ENCODE measurements at places on chromosomes 6 and 20.

DNA sequence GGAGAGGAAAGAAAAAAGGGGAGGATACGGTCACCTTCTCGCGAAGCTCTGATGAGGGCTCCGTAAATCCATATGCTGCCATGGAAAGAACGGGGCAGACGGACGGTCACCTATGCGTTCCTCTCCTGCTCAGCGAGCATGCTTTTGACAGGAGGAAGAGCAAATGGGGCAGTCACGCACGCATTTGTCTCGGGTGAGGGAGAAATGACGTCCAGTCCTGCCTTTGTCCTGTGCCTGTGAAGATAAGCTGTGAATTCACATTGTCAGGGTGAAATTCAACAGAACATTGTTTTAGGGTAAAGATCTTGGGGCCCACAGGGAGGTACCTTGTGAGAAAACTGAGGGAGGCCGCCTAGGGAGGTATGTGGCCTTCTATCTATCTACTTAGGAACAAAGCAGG, 83.8 kb downstream of the IRF4 start:
- DNase-seq: no peak

GRCh38 chr20:1107176-1107575, 11.2 kb upstream of the PSMF1 start:
- DNase-seq: no peak

- DNase-seq: no peak
Measured at GRCh38 chr6:27630727-27631608, 158.1 kb upstream of the ZNF184 start.

GRCh38 chr6:8006208-8006607, 58.0 kb downstream of the BLOC1S5 start:
- no peak for DNase-seq

DNA sequence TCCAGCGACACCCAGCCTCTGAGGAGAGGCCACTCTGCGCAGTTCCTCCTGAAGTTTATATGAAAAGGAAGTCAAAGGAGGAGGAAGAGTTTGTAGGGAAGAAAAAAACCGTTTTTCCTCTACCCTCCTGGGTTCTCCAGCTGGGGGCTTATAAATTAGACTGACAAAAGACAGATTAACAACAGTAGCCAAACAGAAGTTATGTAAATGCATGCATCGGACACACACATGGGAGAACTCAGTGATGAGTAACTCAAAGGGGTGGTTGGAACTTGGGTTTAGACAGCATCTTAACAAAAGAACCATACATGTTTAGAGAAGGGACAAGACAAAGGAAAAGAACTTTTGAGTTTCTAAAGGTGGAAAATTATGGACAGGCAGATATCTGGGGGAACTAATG, 71.2 kb downstream of the CD24 start:
- no peak for DNase-seq

- DNase-seq: no peak
Measured at GRCh38 chr20:4070323-4071177, 55.2 kb upstream of the RNF24 start.

DNA sequence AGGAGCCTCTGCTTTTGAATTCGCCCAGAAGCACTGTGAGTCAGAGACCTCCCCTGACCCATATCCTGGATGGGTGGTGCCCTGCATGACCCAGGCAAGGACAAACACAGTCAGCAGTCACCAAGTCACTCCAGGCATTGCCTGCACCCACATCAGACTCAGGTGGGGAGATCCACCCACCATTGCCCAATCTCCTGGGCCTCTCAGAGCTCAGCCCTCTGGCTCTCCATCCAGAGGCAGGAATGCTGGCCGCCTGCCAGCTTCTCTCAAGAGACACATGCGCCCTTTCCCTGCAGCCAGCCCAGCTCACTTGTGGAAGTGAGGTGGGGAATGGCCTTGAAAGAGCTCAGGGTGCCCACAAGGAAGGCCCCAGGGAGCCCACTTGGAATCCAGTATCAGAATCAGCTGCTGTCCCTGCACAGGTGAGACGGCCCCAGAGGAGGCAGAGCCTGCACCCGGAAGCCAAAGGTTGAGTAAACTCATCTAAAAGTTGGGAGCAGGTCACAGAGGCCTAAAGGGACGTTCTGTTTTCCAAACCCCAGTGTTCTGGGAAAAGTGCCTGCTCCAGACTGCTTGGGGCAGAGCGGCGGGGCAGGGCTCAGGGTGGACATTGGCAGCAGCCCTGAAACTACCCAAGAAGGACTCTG, 129.8 kb downstream of the PREX1 start:
- no peak for DNase-seq

DNA sequence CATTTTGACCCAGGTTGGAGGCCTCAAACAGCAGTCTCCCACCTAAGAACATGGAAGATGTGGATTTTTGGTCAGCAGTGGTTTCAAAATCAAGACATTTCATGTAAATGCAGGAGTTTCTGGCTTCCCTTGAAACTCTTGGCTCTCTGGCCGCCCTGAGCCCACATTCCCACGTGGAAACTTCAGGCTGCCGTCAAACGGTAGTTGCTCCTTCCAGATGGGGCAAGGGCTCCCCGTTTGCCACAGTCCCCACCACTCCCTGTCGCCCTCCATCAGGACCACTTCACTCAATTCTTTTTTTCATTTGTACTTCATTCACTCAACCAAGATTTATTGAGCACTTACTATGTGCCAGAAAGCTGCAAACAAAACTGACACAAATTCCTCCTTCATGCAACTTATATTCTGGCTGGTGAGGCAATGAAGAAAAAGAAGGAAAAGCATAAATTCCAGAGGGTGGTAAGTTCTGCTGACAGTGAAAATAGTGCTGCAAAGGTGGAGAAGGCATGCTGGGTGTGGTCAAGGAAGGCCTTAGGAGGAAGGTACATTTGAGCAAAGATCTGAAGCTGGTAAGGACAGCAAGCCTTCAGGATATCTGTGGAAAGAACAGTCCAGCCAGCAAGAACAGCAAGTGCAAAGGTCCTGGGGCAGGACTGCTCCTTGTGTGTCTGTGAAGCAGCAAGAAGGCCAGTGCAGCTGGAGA, 62.9 kb upstream of the PTPN1 start:
- DNase-seq: no peak

DNA sequence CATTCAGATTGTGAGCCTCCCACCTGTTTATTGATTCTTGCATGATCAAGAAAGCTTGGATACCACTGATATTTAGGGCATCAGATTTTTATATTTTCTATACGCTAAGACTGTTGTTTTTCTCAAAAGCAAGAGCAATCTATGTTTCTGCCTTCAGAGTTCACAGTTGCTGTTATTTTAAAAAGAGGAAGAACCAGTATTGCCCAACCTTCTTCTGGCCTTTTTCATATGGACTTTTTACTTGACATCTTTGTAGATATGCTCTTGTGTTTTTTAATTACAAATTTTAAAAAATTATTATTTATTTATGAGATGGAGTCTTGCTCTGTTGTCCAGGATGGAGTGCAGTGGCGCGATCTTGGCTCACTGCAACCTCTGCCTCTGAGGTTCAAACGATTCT, 28.9 kb downstream of the SLC17A5 start:
- no peak for DNase-seq

DNA sequence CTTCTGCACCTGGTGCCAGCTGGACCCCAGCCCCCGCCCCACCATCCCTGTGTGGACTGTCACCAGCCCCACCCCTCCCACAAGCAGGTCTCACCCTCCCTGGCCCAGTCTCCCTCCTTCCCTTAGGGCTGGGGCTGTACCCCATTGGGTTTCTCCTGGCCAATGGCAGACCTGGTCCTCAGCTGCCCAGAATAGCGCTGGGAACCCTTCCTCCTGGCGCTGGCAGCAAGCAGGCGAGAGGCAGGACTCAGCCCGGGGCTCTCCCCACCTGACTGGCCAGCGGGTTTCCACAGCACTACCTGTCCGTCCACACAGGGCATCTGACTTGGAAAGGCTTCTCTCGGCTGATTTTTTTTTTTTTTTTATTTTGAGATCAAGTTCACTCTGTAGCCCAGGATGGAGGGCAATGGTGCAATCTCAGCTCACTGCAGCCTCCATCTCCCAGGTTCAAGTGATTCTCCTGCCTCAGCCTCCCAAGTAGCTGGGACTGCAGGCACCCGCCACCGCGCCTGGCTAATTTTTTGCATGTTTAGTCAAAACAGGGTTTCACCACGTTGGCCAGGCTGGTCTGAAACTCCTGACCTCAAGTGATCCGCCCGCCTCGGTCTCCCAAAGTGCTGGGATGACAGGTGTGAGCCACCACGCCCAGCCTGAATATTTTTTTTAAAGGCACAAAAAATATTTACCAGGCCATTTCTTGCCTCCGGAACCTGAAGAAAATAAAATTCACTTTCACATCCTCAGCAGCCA, 21.6 kb upstream of the CHRNA4 start:
- no peak for DNase-seq

DNA sequence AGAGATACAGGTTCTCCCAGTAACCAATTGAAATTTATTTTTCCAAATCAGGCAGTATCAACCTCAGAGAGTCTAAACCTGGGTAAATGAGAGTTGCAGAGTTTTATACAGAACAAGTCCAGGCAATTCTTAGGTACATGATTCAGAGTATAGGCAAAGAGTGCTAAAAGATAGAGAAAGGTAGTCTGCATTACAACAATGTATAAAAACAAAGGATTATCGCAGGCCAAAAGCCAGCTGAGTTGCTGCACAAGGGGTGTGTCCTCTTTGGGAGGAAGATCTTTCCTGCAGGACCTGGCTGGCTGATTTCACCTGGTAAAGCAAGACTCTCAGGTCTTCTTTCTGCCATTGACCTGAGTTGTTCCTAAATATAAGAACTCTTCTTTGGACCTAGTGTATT, 48.9 kb upstream of the ECHDC1 start:
- DNase-seq: no peak

- no peak for DNase-seq
Measured at GRCh38 chr6:163437466-163437865, 22.9 kb downstream of the QKI start.

GRCh38 chr6:16818992-16819626, 57.8 kb upstream of the ATXN1 start:
- DNase-seq: no peak

DNA sequence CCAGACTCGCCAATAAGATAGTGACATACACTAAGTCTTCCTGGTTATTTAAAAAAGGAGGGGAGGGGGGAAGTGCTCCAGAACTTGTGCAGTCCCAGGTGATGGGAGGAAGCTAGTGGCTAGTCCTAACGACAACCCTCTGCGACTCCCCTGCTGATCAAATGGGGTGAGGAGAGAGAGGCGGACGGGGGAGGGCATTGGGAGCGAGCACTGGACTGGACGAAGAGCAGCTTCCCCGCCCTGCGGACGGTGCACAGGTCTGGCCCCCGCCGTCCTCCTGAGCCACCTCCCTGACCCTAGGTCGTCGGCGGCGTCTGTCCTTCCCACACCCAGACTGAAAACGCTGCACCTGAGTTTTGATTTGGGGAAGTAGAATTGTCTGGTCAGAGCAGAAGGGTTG, 2.2 kb upstream of the OLIG3 start:
- no peak for DNase-seq

- DNase-seq: no peak
Measured at GRCh38 chr20:54865273-54865672, 389.9 kb downstream of the DOK5 start.

DNA sequence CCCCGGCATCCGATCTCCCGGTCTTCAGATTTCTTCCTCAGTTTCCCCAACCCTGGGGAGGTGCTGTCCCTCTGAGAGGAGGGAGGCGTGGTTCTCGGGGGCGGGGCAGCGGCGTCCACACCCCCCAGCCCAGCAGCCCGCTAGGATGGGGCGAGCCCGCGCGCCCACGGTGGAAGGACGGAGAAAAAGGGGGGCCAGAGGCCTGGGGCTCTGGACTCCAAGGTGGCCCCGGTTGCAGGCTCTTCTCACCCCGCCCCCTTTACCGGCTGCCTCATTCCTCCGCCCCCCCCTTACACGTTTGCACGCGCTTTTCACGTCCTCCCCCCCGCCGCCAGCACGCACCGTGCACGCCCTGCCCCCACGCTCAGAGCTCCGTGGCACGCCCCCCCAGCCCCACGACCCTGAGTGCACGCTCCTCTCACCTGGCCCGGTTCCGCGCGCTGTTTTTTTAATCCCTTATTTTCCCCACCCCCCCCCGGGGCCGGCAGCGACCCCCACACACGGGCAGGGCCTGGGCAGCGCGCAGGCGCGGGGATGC, 402 bp downstream of the ZBTB12 start:
- DNase-seq: peak; percentile 61

- no peak for DNase-seq
Measured at GRCh38 chr20:44495257-44495656, 19.6 kb downstream of the TTPAL start.

- no peak for DNase-seq
Measured at GRCh38 chr6:145569140-145569539, 166.2 kb downstream of the EPM2A start.

DNA sequence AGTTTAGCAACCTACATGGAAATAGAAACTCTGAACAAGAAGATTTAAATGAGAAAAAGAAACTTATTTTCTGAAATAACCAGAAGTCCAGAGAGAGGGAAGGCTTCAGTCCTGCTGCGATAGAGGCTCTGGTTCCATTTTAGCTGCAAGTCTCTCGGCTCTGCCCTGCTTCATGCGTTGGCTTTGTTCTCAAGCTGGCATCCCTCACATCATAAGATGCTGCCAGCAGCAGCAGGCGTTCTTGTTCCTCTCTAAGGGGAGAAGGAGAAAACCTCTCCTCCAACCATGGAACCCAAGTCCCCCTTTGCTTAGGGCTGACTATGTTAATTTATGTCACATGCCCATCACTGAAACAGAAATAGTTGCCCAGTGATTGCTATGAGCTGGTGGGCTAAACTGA, 46.4 kb upstream of the PMEPA1 start:
- DNase-seq: no peak

DNA sequence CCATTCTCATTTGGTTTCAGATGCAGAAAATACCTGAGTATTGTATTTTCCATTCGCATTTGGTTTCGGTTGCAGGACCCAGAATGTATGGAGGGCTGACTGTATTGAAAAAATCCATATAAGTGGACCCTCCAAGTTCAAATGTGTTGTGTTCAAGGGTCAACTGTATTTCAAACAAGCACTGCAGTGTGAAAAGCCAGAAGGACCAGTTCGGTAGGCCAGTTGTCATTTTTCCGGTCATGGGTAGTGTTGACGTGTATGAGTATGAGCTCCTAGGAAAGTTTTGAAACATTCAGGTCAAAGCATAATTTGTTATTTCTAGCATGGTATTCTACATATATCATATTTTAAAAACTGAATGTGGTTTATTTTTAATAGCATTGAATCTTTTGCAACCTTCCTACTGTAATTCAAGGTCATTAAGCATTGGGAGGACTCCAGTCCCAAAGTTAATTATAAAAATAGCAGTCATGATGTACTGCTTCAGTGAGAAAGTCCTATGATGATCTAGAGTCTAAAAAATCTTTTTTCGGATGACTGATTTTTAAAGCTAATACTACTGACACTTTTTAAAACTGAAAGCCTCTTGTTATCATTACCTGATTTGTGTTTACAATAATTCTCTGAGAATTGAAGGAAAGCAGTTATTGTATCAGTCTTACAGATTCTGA, 18.9 kb downstream of the NHSL1 start:
- DNase-seq: no peak

DNA sequence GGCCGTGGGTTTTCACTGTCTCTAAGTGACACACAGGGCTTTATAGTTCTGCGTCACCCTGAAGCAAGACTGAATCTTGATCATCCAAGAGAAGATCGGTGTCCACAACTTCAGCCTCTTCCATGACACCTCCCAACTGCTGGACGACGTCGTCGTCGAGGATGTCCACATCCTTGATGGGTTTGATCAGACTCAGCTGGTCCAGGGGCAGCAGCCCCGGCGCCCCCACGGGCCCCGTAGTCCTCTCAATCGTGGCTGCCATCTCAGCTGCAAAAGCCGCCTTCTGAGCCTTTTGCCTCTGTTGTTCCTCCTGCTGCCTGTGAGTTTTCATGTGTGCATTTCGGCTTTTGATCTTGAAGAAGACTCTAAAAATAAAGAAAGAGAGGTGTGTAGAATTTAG, 10.6 kb upstream of the MRPS10 start:
- DNase-seq: no peak

Measured in stimulated activated CD4-positive, alpha-beta T cell treated with anti-CD3 and anti-CD28 coated beads, Interleukin-15, amount 100 ng/mL, for 1 hour (primary cell).